ENCODE measurements at places on chromosomes 1 and 21.

GRCh38 chr1:47229886-47230691 lies 1.9 kb downstream of the TAL1 start:
- DNase-seq, result no peak

DNA sequence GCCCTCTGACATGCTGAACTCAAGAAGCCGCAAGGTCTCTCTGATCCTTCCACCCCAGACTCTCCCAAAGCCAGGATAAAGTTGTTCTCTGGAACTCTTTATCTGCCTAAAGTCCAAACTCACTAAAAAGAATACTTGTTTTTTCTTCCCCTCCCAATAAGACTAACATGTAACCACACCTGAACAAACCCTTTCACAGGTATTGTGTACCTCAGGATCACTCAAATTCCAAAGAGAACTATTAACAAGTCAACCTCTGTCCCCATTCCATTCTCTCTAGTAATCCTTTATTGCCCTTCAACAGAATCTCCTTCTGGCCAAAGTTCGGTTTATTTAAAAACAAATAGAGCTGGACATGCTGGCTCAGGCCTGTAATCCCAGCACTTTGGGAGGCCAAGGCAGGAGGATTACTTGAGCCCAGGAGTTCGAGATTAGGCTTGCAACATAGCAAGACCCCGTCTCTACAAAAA lies 4.1 kb upstream of the TOE1 start:
- DNase-seq, result no peak

GRCh38 chr1:78339490-78339889 lies 151.3 kb upstream of the PTGFR start:
- no peak for DNase-seq

DNA sequence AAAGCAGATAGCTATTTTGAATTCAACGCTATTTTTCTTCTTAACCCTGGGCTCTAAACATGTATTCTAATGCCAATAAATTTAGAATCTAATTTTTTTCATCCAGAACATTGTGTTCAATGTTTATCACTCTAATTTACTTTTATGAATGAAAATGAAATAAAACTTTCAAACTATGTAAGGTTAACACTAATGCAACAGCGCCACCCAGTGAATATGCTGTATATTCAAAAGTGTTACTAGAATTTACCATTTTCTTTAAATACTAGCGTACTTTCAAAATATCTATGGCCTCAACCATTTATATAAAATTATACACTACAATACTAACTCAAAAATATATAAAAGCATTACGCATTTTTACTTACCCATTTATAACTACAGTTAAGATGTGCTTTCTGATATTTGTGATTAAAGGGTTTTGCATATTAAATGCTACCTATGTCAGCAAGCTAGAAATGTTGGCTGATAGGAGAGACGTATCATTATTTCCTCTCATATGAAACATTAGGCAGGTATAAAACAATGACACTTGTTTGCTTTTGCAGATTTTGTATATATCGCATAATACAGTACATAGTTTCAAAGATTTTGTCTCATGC lies 5.9 kb upstream of the NUF2 start:
- peak; percentile 45 for DNase-seq

DNA sequence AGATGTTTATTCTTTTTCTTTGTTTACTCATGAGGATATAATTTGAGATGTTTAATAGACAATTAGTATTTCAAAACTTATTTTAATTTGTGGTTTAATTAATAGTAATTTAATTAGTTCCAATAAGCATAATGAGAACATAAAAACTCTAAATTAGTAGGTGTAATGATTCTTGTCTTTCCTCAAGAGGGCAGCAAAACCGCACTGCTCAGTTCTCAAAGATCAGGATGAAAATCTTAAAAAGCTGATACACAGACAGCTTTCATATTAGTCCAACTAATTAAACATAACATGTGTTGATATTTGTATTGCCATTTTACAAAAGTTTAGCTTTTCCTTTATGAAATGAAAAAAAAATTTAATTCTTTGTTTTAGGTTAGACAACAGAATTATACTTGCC lies 106.7 kb upstream of the C21orf91 start:
- DNase-seq, result peak; percentile 5

- no peak for DNase-seq
These were observed 8.2 kb upstream of the SH2D1B start for GRCh38 chr1:162420120-162420519.

DNA sequence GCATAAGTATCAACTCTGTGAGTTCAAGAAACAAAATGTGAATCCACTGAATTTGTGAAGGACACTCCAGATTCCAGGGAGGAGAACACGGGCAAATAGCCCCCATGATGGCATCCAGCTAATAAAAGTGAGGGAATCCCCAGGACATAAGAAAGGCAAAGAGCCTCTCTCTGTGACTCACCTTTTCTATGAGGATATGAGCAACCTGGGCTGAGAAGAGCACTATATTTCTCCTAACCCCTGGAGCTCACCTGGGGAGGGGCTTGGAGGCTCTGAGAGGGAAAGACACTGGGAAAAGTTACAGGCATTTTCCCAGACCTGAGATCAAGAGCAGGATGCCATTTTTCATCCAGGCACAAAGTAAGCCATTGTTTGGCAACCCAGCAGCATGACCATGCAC lies 1298.8 kb downstream of the PLA2G4A start:
- no peak for DNase-seq

GRCh38 chr1:117388328-117388727 lies 21.1 kb downstream of the MAN1A2 start:
- no peak for DNase-seq

DNA sequence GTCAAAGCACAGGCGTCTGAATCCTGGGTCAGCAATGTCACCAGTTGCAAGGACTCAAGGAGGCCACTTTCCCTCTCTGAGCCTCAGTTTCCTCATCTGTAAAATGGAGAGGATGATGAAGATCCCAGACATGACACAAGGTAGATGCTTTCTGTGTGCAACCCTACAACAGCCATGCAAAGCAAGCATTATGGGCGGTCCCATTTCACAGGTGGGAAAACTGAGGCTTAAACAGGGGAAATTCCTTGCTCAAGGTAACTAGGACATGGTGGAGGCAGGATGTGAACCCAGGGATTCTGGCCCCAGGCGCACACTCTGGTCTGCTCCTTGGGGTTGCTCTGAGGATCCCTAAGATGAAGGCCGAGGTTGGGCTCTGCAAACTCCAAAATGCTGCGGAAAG lies 311.0 kb downstream of the PTPRU start:
- no peak for DNase-seq

GRCh38 chr1:234927971-234928640 lies 200.5 kb downstream of the TOMM20 start:
- no peak for DNase-seq

GRCh38 chr21:35273333-35273732 lies 224.2 kb upstream of the RUNX1 start:
- DNase-seq, result no peak

DNA sequence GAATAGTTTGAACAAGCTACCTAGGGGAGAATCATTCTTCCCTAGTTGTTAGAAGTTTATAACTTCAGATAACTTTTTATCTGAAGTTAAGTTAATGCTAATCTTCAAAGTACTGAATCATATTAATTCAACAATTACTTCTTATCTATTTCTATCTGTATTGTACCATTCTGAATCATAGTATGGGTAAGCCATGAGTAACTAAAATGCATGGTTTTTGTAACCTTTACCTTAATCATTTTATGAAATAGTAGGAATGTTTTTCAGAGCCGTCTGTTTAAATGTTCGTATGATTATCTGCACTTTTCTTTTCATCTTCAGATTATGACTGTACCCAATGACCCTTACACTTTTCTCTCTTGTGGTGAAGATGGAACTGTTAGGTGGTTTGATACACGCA lies 50.3 kb upstream of the MPC2 start:
- no peak for DNase-seq

Measured in NCI-H460 (cell line).